Activated T-helper 1 cell treated with anti-CD3 and anti-CD28 coated beads, Interleukin-2, amount 50 U/mL, for 16 hours (primary cell): ENCODE measurements at places on chromosomes 7 and 10.
A peak's percentile ranks its signal among the peaks of the same experiment; 100 is the strongest.

- DNase-seq: no peak
Measured at GRCh38 chr10:129025787-129026186, 441.3 kb upstream of the MGMT start.

GRCh38 chr7:28957751-28958234 lies 337 bp downstream of the TRIL start:
- DNase-seq: no peak

- DNase-seq: no peak
Measured at GRCh38 chr10:71754562-71754961, 18.8 kb downstream of the VSIR start.

GRCh38 chr10:125096371-125096770 lies 64.0 kb downstream of the CTBP2 start:
- DNase-seq: no peak

DNA sequence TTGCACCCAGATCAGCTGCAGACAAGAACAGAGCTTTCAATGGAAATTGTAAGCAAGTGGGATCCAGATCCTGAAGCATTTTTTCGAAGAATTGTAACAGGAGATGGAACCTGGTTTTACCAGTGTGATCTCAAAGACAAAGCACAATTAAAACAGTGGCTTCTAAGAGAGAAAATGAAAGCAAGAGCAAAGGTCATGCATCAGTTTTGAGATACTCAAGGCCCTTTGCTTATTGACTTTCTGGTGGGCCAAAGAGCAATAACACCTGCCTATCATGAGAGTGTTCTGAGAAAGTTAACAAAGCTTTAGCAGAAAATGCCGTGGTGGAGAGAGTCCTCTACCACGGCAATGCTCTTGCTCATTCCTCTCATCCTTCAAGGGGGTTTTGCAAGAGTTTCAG lies 194.8 kb downstream of the TMEM178B start:
- no peak for DNase-seq

DNA sequence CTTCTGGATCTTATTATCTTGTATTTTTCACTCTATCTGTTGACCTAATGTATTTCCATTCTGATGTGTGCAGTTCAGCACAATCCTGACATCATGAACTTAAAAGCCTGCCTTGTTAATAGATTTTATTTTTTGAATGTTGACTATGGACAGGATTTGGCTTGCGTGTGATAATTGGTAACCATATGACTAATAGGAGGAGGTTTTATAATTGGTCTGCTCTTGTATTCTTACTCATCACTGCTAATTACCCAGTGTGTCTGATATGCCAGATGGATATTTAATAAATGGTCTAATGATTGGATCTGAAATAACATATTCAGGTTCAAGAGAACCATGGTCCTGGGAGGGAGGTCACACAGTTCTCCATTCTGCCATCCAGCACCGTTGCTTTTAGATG lies 45.9 kb downstream of the MTURN start:
- DNase-seq: no peak

DNA sequence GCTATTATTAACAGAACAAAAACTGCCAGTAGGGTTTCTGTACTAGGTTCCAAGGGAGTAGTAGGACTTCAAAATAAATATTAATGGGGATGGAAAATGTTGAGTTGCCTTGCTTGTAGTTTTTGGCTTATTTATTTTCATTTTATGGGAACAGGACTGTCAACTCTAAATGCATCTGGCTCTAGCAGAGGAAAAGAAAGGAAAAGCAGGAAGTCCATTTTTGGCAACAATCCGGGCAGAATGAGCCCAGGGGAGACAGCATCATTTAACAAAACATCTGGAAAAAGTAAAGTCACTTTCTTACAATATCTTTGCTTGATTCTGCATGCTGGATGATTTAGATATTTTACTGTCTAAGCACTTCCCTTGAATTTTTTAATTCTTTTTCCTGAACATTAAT lies 69.4 kb downstream of the NOC3L start:
- DNase-seq: no peak

GRCh38 chr7:135493362-135493761 lies 16.5 kb downstream of the CNOT4 start:
- DNase-seq: no peak

- no peak for DNase-seq
Measured at GRCh38 chr10:129537151-129537550, 70.1 kb downstream of the MGMT start.

GRCh38 chr7:18993933-18994668 lies 123.3 kb downstream of the TWIST1 start:
- DNase-seq: no peak

GRCh38 chr7:22121702-22122474 lies 176.2 kb upstream of the CDCA7L start:
- no peak for DNase-seq

DNA sequence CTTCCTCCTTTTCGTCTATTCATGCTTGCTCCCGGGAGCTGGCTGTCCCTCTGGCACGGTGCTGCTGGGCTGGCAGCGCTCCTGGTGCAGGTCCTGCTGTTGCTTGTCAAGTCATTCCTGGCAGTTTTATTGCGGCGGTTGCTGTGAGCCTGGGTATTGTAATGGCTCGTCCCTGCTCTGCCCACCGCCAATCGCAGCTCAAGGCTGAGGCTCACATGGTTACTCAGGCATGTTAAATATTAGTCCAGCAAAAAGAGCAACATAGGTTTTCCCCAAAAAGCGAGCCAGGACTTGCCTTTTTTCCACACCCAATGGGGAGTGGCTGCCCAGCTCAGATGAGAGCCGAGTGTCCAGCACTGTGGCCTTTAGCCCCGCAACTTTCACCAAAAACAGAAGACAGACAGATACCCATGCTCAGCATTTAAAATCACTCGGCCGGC lies 492.9 kb upstream of the FOXK1 start:
- DNase-seq: no peak

- DNase-seq: no peak
Measured at GRCh38 chr10:88499569-88500470, 83.3 kb downstream of the RNLS start.

DNA sequence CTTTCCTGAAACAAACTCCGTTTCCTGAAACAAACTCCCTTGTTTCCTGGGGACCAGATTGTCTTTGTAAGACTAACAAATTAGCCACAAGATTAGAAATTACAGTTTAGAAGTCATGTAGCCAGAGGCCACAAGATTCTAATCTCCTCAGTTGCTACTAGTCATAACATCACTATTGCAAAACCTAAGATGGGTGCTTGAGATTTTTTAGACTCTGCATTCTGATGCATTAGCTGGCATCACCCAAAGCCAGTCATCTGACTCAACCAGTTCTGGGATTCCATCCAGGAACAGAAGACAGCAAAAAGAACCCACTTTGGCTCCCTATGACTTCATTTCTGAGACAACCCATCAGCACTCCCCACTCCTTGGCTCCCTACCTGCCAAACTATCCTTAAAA lies 367.9 kb upstream of the MBL2 start:
- no peak for DNase-seq

GRCh38 chr7:80729591-80730320 lies 91.3 kb downstream of the CD36 start:
- no peak for DNase-seq

DNA sequence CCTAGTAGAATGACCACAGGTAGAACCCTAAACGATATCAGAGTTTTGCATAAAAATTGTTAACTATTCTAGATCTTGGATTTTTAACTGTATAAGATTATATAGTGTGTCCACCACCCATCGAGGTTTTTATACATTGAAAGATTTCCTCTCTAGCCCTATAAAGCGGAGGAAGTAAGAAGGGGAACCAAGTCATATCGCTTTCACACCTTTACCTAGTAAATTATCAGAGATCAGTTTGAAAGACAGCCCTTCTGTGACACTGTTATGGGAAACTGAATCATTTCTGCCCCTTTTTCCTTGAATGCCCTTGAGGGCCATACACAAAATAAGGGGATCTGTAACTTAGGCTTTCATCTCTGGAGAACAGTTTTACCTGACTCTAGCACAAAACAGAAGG lies 8.3 kb upstream of the GPR37 start:
- no peak for DNase-seq

DNA sequence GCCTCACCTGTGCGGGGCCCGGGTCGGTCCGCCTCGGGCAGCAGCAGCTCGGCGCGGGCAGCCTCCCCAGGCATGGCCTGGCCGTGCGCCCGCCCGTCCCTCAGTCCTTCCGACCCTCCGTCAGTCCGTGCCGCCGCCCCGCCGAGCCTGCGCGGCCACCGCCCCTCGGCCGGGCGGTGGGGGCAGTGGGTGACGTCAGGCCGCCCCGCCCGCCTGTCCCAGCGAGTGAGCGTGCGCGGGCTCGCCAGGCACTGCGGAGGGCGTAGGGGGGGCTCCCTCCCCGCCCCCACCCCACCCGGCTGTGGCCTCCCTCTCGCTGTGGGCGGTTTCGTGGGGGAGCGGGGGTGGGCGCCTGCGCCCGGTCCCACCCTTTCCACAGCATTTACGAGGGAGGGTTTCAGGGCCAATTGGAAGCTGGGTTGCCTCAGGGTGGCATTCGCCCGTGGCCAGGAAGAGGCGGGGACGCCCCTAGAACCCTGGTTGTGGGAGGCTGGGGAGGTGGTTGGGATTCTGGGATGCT lies at the start of gene NACAD:
TSS of gene NACAD (minus strand) at position 149 of the 520 bp plus-strand sequence. CDS start at position 74, 75 bp downstream.
- no peak for DNase-seq

GRCh38 chr10:10865303-10865702 lies 152.4 kb upstream of the CELF2 start:
- no peak for DNase-seq

DNA sequence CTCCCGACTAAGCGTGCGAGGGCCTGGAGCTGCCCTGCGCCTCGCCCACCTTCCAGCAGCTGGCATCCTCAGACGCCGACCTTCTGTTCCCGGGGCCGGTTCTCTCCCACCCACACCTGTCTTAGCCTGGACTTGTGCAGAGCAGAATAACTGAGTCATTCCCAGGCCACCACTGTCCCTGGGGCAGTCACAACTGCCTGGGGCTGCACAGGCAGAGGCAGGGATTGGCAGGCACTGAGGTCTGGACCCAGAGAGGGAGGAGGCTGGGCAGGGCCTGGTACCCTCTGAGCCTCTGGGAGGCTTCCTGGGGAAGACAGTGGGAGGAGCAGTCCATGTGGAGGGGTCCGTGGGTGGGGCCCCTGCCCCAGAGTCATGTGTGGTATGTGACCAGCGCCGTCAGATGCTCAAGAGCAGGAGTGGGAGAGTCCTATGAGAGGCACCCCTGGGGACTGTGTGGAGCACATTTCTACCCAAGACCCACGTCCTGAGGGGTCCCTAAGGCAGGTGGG lies 74.3 kb downstream of the NKX6-2 start:
- DNase-seq: no peak

DNA sequence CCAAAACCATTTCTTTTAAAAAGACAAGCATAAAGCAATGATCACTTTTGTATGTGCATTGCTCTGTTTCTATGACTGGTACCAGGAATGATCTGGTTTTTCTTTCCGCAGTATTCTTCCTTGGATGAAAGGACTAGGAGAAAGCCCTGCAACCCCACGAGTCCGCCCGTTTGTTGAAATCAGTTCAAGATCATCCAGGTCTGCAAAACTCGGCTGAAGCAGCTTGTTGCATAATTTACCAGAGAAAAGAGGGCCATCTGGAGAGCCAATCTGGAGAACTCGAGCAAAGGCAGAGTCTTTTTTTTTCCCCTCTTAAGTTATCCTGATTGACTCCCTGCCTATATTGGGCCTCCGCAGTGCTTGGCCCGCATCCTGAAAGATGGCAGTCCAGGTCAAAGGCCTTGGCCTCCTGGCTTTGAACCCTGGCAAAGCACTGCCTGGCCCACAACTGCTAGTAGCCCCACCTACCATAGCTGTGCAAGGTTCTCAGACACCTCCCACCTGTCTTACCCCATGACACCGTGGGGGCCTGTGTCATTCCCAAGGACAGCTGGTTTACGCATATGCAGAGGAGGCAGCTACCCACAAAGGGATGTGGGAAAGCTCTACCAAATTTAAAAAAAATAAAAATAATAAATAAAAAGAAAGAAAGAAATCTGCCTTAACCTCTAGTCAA lies 572.2 kb downstream of the INHBA start:
- no peak for DNase-seq

DNA sequence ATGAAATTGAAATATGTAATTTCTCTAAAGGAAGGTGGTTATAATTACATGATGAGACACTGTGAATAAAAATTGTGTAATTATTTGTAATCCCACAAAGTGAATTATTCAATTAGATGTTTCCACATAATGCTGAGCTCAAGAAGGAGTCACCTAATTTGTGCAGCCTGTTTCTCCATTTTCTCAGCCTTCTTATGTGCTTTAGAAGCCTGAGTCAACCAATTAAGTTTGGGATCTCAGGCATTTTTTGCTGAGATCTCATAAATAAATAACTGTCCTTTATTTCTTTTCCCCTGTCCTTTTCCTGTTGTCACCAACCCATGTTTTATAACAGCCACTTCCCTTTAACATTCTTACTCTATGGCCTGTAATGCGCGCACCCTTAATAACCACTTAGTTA lies 506.5 kb upstream of the SEMA3D start:
- no peak for DNase-seq

- DNase-seq: no peak
Measured at GRCh38 chr7:139745678-139746143, 32.1 kb downstream of the HIPK2 start.

GRCh38 chr10:49089557-49090188 lies 25.6 kb downstream of the VSTM4 start:
- no peak for DNase-seq

- DNase-seq: peak; percentile 6
Measured at GRCh38 chr7:132771301-132771730, 195.0 kb upstream of the PLXNA4 start.

GRCh38 chr10:78028438-78029268 lies 662 bp downstream of the POLR3A start:
- no peak for DNase-seq

DNA sequence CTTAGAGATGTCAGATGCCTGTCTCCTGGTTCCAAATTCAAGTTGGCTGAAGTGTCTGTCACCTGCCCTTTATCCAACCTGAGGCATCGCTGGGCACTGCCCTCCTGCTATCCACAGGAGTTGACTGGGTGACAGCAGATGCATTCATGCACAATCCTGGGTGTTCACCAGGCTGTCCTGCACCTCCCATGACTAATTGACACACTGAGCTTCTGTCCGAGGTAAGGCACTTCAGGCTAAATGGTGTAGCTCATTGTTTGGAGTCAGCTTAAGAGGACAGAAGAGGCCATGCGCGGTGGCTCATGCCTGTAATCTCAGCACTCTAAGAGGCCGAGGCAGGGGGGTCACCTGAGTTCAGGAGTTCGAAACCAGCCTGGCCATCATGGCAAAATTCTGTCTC lies 2.4 kb downstream of the UCMA start:
- DNase-seq: no peak

- DNase-seq: no peak
Measured at GRCh38 chr10:98453729-98454128, 7.0 kb upstream of the HPS1 start.

DNA sequence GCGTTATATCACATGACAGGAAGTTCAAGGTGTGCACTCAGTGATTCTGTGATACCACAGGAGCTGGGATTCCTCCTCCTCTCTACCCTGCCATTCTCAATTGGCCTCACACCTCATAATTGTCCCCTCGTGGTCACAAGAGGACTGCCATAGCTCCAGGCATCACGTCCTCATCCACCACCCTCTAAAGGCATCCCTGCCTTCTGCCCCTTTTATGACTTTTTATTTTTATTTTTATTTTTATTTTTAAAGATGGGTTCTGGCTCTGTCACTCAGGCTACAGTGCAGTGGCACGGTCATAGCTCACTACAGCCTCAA lies 47.0 kb downstream of the PDGFA start:
- no peak for DNase-seq
